ENCODE measurements at places on chromosomes 3 and 15.

- no peak for DNase-seq
Measured at GRCh38 chr15:85880501-85881190, 85.9 kb upstream of the KLHL25 start.

DNA sequence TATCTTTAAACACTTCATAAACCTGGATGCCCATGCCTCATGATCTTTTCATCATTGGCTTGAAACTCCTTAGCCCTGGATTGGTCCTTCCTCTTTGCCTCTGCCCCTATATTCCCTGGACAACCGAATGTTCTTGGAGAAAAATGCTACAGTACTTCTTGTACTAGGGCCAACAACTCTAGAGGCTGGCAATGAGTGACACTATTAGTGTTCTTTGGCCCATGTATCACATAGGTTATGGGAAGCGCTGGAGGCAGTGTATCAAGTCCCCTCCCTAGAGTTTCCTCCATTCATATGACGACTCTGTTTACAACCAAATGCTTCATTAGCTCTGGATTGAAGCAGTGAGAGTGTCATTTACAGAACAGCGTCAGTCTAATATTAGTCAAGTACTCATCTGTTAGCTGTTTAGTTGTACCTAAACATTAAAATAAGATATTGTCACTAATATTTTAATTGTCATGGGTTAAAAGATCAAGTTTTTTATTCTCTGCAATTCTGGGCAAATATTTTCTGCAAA is 66.4 kb upstream of the MYO5C start:
- no peak for DNase-seq

GRCh38 chr3:183895296-183895695 is 10.6 kb upstream of the PARL start:
- peak; percentile 5 for DNase-seq

DNA sequence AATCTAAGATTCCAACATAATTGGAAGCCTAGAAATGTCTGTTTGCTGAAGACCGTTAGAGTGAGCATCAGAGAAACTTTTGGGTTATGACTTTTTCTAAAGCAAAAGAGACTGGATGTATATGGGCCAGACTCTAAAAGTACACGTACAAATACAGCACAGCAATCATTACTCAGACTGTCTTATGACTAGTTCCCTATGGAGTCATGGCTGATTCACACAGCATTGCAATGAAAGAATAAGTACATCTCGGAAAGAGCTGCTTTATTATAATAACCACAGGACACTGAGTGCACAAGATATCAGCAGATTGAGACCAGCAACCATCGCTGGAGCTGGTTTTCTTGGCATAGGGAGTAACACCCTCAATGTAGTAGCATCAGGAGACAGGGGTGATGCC is 618.6 kb downstream of the NLGN1 start:
- peak; percentile 64 for DNase-seq

GRCh38 chr3:133574260-133574881 is 885 bp downstream of the CDV3 start:
- no peak for DNase-seq

DNA sequence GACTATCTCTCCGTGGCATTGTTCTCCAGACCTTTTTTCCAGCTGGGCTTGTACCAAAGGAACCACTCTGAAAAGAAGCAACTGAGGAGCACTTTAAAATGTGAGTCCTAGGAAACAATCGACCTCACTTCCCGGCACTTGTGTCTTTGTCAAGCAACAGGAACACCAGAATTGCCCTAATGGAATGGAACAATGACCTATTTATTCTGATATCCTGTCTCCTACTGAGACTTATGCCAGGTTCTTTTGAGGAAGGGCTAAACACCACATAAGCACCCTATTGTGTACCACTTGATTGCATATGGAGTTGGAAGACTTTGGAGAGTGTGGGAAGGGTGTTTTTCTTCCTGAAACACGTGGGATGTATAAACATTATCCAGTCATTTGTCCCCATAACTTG is 56.8 kb upstream of the TGFBR2 start:
- no peak for DNase-seq

GRCh38 chr3:32912046-32912445 is 39.4 kb upstream of the CCR4 start:
- DNase-seq, result no peak

DNA sequence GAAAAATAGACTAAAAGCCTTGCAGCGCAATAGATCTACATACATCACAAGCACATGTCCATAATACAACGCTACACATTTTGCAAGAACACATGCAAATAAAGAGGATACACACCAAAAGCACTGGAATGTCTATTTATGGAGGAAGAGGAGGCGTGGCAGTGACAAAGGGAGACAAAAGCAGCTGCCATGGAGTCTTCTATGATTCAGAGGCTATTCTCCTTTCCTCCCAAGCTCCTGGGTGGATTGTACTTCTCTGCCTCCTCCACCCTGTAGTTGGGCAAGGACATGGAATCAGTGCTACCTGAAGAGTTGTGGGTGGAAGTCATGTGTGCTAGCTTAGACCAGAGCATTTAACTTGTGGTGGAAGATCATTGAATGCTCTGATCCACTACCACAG is 57.9 kb upstream of the ABHD2 start:
- no peak for DNase-seq

GRCh38 chr3:58720526-58720925 is 54.0 kb upstream of the FAM3D start:
- DNase-seq, result no peak

- DNase-seq, result no peak
Measured at GRCh38 chr15:99098991-99099390, 5.9 kb upstream of the SYNM start.

DNA sequence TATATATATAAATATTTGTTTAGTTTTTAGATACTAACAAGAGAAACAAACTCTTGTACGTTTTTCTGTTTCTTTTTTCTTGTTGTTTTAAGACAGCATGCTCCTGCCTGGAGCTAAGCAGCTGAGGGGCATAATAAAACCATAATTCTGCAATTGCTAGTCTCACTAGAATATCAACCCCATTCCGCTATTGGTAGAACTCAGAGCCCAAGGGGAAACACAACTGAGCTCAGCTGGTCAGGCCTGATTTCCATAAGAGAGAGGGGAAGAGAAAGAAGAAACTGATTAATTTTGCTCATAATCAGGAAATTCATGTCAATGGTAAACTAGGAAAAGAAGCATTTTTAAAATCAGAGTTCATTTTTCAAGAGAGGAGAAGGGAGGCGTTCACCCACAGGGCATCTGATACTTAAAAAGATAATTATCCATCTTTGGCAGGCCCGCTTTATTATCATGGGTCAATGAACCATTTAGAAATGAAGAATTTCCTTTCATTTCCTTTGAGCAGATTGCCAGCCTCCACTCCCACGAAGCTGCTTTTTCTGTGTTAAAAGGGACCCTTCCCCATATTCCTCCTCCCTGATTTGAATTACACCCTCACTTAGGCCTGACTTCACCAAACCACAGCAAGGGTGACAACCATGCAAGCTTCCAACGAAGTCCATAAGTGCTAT is 965.3 kb upstream of the CFAP20DC start:
- no peak for DNase-seq

DNA sequence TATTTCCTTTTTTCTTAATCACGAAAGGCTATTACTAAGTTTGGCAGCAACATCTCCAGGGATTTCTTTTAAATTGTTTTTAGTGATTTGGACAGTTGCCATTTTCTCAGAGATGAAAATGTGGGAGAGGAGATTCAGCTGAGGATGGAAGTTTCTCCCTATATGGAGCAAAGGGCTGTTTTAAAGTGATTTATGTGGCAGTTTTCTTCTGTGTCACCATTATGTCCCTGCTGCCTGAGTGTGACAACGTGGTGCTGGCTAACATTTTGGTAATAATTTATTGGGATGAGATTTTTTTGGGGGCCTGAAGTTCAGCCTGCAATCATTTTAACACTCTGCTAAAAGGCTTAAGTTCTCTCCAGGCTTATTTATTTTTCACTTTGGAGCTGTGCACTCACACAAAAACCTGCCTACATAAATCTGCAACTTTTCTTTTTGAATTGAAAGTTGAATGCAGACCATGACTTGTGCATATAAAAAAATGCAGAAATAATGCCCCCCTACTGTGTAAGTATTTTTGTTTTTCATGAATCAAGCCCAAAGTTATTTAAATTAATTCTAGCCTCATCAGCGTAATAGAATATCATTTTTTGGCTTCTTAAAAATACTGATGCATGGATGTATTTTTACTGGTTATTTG is 210.9 kb downstream of the ZIC1 start:
- DNase-seq, result no peak

- no peak for DNase-seq
Measured at GRCh38 chr3:139941580-139941979, 6.6 kb downstream of the CLSTN2 start.

GRCh38 chr3:69181592-69182211 is 59.3 kb upstream of the LMOD3 start:
- no peak for DNase-seq

DNA sequence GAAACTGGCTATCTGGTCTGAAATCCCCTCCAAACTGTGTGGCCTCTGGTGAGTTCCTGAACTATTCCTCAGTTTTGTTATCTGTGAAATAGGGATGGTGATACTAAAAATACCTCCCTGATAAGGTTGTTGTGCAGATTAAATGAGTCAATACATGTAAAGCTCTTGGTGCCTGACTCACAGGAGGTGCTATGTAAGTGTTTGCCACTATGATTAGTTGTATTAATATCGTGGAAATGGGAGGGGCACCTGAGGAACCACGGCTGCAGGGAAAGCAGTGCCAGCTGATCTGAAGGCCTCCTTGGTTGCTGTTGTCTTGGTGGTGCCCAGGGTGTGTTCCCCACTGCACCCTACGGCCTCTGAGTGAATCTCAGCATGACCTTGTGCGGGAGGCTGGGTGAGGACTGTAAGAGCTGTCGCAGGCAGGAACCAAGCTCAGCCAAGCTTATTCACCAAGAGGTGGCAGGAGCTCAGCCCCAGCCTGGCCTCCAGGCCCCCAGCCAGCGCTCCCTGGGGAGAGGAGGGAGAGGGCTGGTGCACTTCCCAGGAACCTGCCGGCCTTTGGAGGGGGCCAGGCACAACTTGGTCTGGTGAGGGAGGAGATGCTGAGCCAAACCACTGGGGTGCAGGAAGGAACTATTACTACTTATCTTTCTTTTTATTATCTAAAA is 44.8 kb upstream of the CCDC174 start:
- no peak for DNase-seq

- DNase-seq, result no peak
Measured at GRCh38 chr3:114078126-114078525, 21.6 kb downstream of the QTRT2 start.

DNA sequence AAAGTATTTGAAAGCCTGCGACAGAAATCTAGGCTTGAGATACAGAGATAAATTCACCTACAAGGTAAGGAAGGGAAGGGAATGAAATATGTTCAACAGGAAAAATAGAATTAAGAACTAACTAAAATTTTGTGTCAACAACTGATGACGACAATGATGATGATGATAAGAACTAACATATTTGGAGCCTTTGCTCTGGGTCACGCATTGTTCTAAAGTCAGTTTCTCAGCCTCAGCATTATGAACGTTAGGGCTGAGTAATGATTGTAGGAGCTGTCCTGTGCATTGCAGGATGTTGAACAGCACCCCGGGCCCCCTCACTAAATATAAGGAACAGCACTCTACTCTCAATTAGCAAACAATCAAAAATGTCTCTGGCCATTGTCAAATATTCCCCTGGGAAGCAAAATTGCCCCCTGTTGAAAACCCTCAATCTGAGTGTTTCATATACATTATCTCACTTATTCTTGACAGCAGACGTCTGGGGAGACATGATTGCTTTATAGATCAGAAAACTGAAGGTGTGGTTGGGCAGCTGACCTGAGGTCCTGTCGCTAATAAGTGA is 88.5 kb downstream of the ERC2 start:
- DNase-seq, result no peak

DNA sequence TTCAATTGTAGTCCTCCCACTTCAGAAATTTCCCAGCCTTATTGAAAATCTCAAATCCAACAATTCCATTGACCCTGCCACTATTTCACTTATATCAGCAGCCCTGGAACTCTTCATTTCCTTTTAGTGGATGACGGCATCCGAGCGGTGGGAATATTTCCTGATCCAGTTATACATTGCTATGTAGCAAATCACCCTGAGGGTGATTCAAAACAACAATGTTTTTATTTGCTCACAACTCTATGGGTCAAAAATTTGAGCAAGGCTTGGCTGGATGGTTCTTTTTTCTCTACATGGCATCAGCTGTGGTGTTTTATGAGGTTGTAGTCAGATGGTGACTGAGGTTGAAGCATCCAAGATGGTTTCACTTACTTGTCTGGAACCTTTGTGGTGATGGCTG is 70.5 kb downstream of the CHST2 start:
- no peak for DNase-seq

DNA sequence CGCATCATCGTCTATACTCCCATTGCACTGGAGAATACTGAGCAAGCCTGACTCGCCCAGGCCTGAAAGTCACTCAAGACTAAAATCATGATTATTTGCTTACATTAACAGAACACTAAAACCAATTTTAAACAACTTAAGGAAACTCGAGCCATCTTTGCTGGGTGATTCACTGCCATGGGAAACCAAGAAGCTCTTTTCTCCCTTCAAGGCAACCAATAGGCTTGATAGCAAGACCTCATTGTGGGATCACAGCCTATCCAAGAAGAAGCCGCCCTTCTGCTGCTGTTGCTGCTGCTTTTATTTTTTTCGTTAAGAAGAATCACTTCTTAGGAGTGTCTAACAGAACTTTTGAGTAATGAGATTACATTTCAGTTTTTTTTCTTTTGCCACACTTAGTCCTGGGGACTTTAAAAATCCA is 479.4 kb downstream of the FOXP1 start:
- DNase-seq, result peak; percentile 87

- DNase-seq, result no peak
Measured at GRCh38 chr15:71807125-71807629, 3.2 kb upstream of the NR2E3 start.
